ENCODE measurements at places on chromosomes 5 and 9.
A peak's percentile ranks its signal among the peaks of the same experiment; 100 is the strongest.

DNA sequence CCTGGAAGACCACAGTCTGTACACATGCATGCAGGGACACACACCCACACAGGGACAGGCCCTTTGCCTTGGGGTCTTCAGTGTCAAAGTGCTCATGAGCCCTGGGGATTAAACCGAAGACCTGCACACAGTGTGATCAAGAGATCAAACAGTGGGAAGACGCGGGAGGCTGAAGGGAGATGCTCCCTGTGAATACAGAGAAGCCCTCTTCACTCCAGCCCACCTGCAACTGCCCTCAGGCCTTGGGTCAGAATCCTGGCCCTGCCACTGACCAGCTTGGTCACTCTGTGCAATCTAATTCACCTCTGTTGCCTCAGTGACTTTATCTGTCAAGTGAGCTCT lies 2.9 kb downstream of the RALGDS start:
- DNase-seq, result no peak

- no peak for DNase-seq
Observed at GRCh38 chr9:93709600-93710369, 133.4 kb downstream of the PHF2 start.

GRCh38 chr9:19085295-19085694 lies 17.4 kb downstream of the HAUS6 start:
- peak; percentile 13 for DNase-seq

DNA sequence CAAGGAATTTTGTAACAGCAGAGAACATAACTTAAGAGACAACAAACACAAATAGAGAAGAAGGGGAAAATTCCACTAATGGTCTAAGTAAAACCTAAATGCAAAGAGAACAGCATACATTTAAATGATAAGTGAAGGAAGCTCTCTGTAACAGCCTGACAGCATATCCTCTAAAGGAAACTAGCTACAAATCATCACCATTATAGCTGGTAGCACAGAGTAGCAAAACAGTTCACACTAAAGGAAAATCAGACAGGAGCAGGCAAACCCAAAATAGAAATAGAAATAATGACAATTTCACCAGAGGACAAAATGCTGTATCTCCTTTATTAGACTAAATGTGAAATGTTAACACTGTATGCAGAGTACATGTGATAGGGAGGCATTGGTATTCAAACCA lies 532.8 kb downstream of the PTPRD start:
- no peak for DNase-seq

DNA sequence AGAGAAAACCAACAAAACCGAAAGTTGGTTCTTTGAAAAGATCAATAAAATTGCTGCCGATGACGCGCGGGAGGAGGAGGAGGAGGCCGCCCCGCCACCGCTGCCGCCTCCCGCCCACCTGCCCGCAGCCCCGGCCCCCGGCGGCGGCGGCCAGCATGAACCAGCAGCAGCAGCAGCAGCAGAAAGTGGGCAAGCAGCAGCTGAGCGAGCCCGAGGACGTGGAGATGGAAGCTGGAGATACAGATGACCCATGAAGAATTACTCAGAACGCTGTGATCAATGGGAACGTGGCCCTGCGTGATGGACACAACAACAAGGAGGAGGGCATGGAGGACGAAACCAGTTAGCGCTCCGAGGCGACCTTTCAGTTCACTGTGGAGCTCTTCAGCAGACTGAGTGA lies 53.9 kb upstream of the EFNA5 start:
- DNase-seq, result no peak

DNA sequence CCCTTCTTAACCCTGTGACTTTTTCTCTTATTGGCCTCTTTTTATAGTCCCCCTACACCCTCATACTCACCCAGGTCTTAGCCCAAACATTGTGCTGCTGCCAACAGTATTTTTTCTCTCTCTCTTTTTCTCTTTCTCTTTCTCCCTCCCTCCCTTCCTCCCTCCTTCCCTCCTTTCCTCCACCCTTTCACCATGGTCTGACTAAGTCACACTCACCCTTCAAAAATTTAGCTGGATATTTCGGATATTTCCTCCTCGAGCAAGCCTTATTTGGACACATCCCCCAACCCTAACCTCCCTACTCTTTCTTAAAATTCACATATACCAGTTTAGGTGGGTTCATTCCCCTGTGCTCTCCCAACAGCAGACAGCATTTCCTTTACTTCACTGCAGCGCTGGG lies 64.7 kb downstream of the FGF1 start:
- DNase-seq, result peak; percentile 94

DNA sequence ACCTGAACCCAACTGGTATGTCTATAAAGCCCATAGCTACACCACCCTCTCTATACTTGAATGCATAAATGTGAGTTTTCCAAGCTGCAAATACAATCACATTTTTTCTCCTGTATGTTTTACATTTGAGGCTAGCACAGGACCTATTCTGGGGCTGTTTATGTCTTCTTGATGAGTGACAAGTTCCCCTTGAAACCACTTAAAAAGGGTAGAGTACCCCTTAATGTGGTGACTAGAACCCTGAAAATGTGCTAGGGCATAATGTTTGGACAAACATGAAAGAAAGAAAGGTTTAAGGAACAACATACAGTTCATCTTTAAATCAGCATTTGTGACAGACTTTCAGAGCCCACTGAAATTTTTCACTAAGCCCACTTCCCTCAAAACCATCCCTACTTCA lies 25.2 kb upstream of the GLIS3 start:
- DNase-seq, result no peak

DNA sequence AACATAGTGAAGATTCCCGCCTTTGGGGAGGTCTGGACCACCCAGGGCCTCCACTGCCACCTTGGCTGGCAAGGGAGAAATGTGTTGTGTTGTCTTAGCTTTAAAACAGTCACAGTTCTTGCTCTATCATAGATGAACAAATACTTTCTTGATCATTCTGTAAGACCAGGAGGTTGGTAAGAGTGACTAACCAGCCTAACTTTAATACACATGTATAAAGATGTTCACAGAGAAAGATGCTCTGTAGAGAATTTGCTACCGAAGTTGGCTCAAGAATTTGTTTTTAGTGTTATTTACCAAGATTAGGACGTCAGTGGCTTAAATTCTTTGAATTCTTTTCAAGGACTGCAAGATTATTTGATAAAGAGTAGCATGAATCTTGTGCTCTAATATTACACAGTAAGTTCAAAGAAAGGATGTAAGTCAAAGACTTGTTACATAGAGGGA lies 28.4 kb downstream of the GLRX start:
- peak; percentile 55 for DNase-seq

- DNase-seq, result no peak
Observed at GRCh38 chr5:16603295-16603694, 13.5 kb downstream of the RETREG1 start.

DNA sequence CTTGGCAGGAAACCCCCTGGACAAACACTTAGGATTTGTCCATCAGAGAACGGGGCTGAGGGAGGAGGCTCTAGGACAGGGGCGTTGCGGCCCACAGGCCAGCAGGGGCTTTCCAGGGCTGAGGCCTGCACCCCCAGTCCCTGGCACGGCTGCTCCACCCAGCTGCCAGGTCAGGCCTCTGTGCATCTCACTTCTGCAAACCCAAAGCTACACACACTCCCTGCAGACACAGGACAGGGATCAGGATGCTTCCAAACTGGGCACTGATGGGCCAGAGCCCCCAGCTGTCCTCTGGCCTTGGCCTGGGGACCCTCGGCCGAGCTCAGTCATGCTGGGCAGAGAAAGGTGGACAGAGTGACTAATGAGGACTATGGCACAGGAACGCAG lies 106.2 kb upstream of the SARDH start:
- DNase-seq, result no peak

- no peak for DNase-seq
Observed at GRCh38 chr9:87528969-87529368, 31.3 kb downstream of the DAPK1 start.

DNA sequence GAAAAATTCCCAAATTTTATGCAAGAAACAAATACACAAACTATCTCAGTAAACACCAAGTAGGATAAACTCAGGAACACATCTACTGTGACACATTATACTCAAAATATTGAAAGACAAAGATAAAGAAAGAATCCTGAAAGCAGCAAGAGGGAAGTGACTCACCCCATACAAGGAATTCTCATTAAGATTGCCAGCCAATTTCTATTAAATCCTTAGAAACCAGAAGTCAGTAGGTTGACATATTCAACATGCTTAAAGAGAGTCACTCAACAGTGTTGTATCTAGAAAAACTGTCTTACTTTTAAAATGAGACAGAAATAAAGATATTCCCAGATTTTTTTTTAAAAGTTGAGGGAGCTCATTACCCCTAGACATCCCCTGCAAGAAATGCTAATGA lies 15.5 kb downstream of the SPATA31E1 start:
- peak; percentile 23 for DNase-seq

DNA sequence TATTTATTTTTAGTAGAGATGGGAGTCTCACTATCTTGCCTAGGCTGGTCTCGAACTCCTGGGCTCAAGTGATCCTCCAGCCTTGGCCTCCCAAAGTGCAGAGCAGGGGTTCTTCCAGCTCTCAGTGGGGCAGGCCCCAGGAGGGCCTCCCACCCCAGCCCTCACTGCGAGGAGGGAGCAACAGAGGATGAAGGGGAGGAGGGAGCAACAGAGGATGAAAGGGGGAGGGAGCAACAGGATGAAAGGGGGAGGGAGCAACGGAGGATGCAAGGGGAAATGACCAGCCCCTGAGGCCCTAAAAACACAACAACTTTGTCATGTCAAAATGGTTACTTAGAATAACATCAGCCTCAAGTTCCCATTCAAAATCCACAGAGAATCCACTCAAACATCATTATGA lies 10.0 kb downstream of the TRIM14 start:
- no peak for DNase-seq

GRCh38 chr9:81879501-81879916 lies 48.7 kb upstream of the SPATA31D4 start:
- no peak for DNase-seq

DNA sequence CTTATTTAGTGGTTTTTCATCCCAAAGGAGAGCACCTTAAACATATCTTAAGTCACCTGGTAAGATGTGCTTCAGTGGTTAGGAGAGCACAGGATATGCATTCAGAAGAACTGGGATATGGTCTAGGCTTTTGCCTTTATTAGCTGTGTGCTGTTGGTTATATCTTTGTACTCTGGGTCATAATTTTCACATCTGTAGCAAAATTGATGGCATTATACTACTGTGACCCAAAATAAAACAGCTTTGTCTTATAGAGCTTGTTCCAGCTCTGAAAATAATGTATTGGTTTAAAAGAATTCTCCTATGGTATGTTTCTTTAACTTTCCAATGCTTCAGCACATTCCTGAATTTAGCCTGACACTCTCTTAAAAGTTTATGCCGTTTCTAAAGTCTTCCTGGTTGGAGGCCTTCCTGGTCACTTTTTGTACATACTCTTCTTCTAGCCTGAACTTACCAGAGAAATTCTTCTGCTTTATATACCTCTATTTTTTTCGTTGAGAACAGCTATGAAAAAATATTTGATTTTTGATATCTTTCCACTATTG lies 337.1 kb upstream of the MPDZ start:
- DNase-seq, result no peak

GRCh38 chr9:117687532-117687931 lies 16.7 kb upstream of the TLR4 start:
- no peak for DNase-seq

GRCh38 chr5:163914910-163915309 lies 409.5 kb downstream of the MAT2B start:
- DNase-seq, result no peak

- peak; percentile 86 for DNase-seq
Observed at GRCh38 chr5:94693043-94693822, 74.8 kb downstream of the SLF1 start.

- DNase-seq, result peak; percentile 26
Observed at GRCh38 chr5:24904981-24905517, 260.3 kb upstream of the CDH10 start.

GRCh38 chr9:36250079-36250478 lies 8.2 kb downstream of the GNE start:
- DNase-seq, result no peak

- no peak for DNase-seq
Observed at GRCh38 chr9:114037249-114037648, 40.9 kb downstream of the AMBP start.

GRCh38 chr9:5773324-5773999 lies 59.5 kb downstream of the ERMP1 start:
- no peak for DNase-seq

GRCh38 chr5:178688551-178688950 lies 41.9 kb downstream of the ZNF354A start:
- no peak for DNase-seq

DNA sequence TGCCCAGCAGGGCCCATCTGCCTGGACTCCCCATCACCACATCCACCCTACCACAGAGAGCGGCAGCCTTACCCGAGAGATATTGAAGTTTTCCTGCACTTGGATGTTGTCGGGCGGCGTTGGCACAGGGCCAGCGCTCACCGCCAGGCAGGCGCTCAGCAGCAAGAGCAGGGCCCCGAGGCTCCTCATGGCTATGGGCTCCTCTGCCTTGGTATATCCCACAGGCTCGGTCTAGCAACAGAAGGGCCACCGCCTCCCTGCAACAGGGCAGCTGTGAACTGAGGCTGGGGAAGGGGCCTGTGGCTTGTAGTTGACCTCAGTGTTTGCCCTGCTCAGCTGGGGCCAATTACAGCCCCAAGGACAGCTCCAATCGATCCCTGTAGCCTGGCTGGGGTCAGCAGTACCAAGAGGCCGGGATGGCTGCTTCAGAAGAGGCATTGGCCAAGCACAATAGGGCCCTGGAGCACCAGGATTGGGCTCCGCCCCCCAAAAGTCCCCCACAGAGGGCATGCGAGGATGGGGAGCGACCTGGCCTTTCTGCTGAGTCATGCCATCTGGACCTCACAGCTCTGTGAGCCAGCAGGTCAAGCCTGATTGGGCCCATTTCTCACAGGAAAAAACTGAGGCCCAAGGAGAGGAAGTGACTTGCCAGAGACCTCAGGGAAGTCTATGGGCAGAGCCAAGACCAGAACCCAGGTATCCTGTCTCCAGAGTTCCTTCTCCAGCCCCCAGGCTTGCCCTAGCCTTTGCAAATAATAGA lies at the start of gene AMBP:
AMBP (minus strand) TSS at position 280 of the 760 bp plus-strand sequence; CDS start at position 189, 91 bp downstream.
- DNase-seq, result no peak

- DNase-seq, result peak; percentile 61
Observed at GRCh38 chr9:82601293-82601771, 461.6 kb downstream of the RASEF start.

- DNase-seq, result no peak
Observed at GRCh38 chr9:93996863-93997262, 41.7 kb upstream of the BARX1 start.

GRCh38 chr5:159827861-159828260 lies 88.4 kb upstream of the ADRA1B start:
- DNase-seq, result peak; percentile 34
